Progenitor cell of endocrine pancreas (in vitro differentiated cells): ENCODE measurements at places on chromosomes 7 and 10. TPM values are rescaled to one million over a fixed set of nuclear protein-coding genes. Genes with fewer than 3 reads are reported as not detected.

The IMPDH1 gene
- 23.4 and 28.4 TPM in 2 replicates for total RNA-seq

The RASA4 gene
- 20.2 and 21.0 TPM in 2 replicates for total RNA-seq

The CYP26A1 gene
- total RNA-seq, result 1.8 and 3.4 TPM in 2 replicates

The CLDN15 gene
- 21.2 and 22.8 TPM in 2 replicates for total RNA-seq

The PRKAR2B gene
- total RNA-seq, result 19.2 and 20.3 TPM in 2 replicates

The GPER1 gene
- 0.50 and 0.64 TPM in 2 replicates for total RNA-seq

The PDCD4 gene
- 152 and 172 TPM in 2 replicates for total RNA-seq

The CRYGN gene
- total RNA-seq, result 2.5 and 3.2 TPM in 2 replicates

The SLC16A9 gene
- total RNA-seq, result 11.6 and 13.7 TPM in 2 replicates

The FRG2B gene
- total RNA-seq, result not detected in 2 replicates

The CRPPA gene
- 3.8 and 4.5 TPM in 2 replicates for total RNA-seq

The SAP25 gene
- 7.7 and 8.1 TPM in 2 replicates for total RNA-seq

The CHRM2 gene
- not detected in 2 replicates for total RNA-seq

The MKX gene
- 0.31 and 0.67 TPM in 2 replicates for total RNA-seq

The KIF11 gene
- total RNA-seq, result 25.6 and 25.9 TPM in 2 replicates

The OR2F1 gene
- not detected in 2 replicates for total RNA-seq

The HOXA5 gene
- total RNA-seq, result 12.6 and 18.1 TPM in 2 replicates

The TMEM229A gene
- total RNA-seq, result 0.31 TPM in 1 of 2 replicates, not detected in the other

The HMX2 gene
- not detected in 2 replicates for total RNA-seq

The RNF32 gene
- total RNA-seq, result 1.6 and 2.8 TPM in 2 replicates

The ANKRD30A gene
- not detected in 2 replicates for total RNA-seq

The RBP3 gene
- 0.10 TPM in 1 of 2 replicates, not detected in the other for total RNA-seq

The LIPN gene
- not detected in 2 replicates for total RNA-seq

The TLX1 gene
- not detected in 2 replicates for total RNA-seq

The PHKG1 gene
- 0.27 and 1.2 TPM in 2 replicates for total RNA-seq

The HGF gene
- not detected in 2 replicates for total RNA-seq

The HYAL4 gene
- total RNA-seq, result not detected in 2 replicates

The PFKFB3 gene
- 63.9 and 64.5 TPM in 2 replicates for total RNA-seq

The SORBS1 gene
- 25.2 and 30.7 TPM in 2 replicates for total RNA-seq

The CASP2 gene
- total RNA-seq, result 65.5 and 68.9 TPM in 2 replicates

The ACSM6 gene
- total RNA-seq, result not detected in 2 replicates

The PGAM2 gene
- total RNA-seq, result 1.8 and 2.5 TPM in 2 replicates

The BPGM gene
- 20.5 and 22.8 TPM in 2 replicates for total RNA-seq

The HOXA10 gene
- total RNA-seq, result not detected in 2 replicates

The PDE1C gene
- 1.0 and 1.7 TPM in 2 replicates for total RNA-seq

The AFAP1L2 gene
- 0.98 and 1.8 TPM in 2 replicates for total RNA-seq

The CALML5 gene
- not detected in 2 replicates for total RNA-seq

The PTF1A gene
- 41.3 and 50.7 TPM in 2 replicates for total RNA-seq

The AUTS2 gene
- total RNA-seq, result 119 and 125 TPM in 2 replicates
